ENCODE measurements at places on chromosomes 1 and 21.

DNA sequence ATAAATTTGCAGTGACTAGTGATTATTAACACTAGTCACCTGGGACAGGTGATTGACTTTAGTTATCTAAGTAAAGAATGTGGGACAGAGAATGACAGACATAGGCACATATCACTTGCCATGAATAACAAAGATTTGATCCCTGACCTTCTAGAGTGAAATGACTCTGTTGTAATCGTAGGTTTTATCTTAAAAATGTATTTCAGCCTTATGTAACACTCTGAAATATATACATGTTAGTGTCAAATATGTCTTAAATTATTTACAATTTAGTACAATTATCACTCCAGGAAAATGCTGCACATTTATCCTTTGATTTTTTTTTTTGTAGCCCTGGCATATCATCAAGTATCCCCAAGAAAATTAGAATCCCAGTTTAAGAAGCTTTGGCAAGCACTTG lies 186.4 kb upstream of the PTGFR start:
- no peak for DNase-seq

GRCh38 chr1:25473653-25474225 lies 43.0 kb downstream of the MACO1 start:
- no peak for DNase-seq

DNA sequence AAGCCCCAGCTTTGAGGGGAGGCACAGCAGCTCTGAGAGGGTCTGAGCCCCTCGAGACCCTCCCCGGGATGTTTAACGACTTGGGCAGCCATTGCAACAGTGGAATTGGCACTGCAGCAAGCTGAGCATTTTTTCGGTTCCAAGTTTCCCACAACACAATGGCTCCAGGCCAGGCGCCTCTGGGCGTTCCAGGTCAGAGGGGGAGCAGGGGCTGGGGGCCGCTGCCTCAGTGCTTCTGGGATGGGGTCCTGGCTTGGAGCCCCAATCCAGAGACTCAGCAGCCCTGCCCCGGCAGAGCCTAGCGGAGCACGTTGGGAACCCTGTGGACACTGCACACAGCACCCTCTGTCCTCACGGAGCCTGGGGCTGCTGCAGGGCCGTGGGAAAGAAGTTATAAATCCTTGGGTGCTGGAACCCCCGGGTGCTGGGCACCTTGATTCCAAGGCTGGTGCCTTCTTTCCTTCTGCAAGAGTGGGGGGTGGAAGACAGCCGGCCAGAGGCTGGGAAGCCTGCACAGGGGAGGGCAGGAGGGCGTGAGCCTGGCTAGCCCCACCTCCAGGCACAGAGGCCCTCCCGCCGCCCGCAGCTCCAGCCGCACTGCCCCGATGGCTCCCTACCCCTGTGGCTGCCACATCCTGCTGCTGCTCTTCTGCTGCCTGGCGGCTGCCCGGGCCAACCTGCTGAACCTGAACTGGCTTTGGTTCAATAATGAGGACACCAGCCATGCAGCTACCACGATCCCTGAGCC lies 50.1 kb downstream of the COL18A1 start:
- peak; percentile 79 for DNase-seq

- no peak for DNase-seq
Observed at GRCh38 chr1:69738458-69739250, 170.9 kb downstream of the LRRC7 start.

- DNase-seq: no peak
Observed at GRCh38 chr1:172467446-172467845, 23.6 kb upstream of the PIGC start.

DNA sequence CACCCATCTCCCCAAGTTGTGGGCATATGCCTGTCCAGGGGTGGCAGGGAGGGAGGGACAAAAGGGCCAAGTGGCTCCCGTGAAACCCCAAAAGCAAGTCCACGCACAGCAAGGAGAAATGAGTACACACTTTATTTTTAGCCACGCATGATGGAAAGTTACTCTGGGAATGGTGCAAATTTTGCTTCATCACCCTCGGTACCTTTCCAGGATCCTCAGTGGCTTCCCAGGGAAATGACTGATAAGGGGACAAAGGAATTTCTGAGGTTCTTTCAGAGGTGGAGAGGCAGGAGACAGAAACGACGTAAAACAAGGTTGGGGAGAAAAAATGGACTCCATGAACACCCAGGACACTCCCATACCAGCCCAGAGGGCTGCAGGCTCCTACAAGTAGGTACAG lies 65.8 kb downstream of the SSBP3 start:
- DNase-seq: no peak

- no peak for DNase-seq
Observed at GRCh38 chr1:229980009-229980408, 87.0 kb upstream of the GALNT2 start.

GRCh38 chr1:169786974-169787373 lies 7.7 kb downstream of the METTL18 start:
- no peak for DNase-seq

- DNase-seq: peak; percentile 34
Observed at GRCh38 chr1:23748016-23748415, 4.7 kb downstream of the ELOA start.

- DNase-seq: no peak
Observed at GRCh38 chr1:44828003-44828651, 14.9 kb downstream of the PTCH2 start.

- no peak for DNase-seq
Observed at GRCh38 chr21:38351176-38351959, 94.6 kb downstream of the KCNJ15 start.
